Stimulated activated CD4-positive, alpha-beta T cell treated with anti-CD3 and anti-CD28 coated beads, Interleukin-4, amount 100 ng/mL, for 4 hours (primary cell): ENCODE measurements at places on chromosomes 6 and 20.

GRCh38 chr20:48558906-48559305, 268.9 kb downstream of the PREX1 start:
- no peak for DNase-seq

DNA sequence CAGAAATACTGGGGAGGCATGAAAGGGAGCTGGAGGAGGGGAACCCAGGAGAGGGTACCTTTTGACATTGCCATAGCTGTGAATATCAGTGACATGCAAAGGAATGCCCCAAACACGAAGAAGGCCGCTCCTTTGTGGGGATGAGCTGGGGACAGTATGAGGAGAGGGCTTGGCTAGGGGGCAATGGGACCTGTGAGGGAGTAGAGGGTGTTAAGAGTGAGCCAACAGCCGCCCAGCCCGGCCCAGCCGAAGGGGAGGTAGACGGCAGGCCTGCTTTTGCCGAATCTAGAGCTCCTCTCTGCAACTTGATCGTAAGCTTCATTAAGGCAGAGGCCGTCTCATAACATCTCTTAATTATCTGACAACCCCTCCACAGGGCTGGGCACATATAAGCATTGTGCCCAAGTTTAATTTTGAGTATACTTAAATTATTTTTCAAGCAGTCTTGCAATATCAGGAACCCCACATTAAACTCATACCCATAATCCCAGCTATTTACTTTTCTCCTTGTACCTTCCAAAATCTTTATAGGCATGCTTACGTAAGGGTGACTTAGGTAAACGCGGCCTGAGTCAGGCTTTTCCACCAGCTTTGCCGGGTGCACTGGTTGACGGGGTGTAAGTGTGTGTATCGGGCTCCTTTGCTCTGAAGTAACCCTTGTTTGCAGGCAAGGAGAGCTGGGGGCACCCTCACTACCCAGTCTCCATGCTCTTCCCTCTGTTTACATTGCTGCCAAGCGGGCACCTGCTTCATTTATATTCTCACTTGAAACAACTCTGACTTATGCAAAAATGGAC, 24.9 kb upstream of the VEGFA start:
- no peak for DNase-seq

DNA sequence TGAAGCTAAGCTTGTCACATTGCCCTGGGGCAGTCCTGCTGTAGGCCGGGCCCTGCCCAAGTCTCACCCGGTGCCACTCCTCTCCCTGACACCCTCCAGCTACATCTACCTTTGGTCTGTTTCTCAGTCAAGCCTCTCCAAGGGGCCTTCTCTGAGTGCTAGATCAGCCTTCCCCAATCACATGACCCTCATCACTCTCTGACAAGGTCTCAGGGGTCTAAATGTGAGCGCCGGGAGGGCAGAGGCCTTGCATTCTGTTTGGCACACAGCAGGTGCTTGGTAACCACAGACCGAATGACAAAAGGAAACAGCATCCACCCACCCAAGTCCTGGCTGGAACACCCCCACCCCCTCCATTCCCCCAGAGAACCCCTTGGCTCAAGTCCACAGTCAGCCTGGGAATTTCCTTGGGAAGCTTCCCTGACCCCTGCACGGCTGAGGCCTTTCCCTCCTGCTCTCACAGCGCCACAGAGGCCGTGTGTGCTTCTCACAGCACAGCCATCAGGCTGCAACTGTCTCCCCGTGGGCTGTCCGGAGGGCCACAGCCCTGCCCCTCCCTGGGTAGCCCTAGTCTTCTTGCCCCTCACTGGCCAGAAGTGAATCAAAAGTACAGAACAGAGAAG, 32.9 kb downstream of the PKIG start:
- DNase-seq: no peak

DNA sequence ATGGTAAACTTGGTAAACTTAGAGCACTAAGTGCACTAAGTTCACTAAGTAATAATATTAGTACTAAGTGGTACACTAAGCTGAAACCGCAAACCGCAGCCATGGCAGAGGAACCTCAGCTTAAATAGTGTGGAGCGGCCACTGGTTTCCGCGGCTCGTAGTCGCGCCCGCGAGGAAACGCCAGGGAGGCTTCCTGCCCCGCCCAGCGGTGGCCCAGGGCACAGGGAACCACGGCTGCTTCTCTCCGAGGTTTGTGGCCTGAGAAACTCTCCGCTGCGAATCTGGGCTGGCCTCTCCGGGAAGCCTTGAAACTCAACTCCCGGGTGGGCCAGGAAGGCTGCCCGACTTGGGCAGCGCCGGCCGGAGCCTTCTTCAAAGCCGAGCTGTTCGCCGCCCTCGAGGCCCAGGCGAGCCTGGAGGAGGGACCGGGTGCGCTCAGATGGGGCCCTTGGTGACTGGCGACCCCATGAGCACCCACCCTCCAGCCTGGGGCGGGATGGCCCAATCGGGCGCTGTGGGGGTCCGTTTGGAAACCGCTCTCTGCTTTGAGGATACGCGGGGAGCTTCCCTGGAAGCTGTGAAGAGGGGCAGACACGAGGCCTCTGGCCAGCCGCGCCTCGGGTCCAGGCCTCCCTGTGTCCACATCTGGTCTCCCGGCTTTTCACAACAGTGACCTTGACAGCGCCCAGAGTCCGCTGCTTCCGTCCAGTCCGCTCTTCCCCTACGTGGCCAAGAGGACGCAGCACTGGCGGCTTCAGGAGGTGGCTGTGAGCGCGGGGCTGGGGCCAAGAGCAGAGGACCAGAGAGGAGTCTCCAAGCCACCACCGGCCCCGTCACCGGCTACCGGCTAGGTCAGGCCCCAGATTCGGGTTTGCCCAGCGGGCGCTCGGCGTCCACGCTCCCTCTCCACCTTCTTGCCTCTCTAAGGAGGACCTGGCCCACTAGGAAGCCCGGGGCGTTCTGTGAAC, 25.4 kb upstream of the HLA-E start:
- DNase-seq: peak; percentile 45

- no peak for DNase-seq
Observed at GRCh38 chr6:35068206-35068605, 72.9 kb downstream of the TCP11 start.

DNA sequence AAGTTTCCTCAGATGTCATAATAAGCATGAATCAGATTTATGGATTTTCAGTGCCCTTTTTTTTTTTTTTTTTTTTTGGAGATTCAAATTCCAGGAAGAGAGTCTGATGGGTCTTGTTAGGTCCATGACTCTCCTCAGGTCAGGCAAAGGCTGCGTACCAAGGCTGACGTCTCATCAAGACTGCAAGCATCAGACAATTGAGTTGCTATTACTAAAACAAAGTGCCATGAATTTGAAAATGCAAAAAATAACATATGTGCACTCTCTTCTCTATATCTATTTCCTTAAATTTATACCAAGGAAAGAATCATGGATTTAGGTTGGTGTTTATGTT, 134.7 kb downstream of the FAM83B start:
- no peak for DNase-seq

DNA sequence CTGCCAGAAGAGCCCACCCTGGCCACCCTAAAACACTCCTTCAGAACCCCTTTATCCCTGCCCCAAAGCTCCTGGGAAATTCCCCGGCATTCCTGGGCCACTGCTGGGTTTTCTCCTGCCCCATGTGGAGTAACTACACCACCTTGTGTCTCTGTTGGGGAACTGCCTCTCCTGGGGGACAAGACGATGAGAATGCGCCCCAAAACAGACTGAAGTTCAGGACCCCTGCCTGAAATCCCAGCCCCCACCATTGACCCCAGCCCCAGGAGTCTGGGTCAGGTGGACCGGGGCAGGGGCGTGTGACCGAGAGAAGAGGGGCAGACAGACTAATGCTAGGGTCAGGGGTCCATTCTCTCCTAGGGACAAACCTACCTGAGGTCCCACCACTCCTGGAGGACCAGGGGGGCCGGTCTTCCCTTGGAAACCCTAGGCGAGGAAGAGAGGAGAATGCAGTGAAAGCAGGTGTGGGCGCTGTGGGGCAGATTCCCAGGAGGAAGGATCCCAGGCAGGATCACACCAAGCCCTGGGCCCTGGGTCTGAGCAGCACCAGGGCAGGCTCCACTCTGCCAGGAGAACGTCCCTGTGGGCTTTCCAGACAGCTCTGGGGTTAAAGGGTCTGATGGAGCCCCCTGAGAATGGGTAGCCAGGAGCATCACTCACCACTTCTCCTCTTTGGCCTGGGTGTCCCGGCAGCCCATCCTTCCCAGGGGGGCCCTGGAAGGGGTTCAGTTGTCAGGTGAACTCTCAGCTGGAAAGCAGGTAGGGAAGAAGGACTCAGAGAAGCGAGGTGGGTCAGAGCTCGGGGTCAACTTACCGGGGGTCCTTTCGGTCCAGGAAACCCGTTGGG, 19.4 kb downstream of the COL11A2 start:
- DNase-seq: no peak

DNA sequence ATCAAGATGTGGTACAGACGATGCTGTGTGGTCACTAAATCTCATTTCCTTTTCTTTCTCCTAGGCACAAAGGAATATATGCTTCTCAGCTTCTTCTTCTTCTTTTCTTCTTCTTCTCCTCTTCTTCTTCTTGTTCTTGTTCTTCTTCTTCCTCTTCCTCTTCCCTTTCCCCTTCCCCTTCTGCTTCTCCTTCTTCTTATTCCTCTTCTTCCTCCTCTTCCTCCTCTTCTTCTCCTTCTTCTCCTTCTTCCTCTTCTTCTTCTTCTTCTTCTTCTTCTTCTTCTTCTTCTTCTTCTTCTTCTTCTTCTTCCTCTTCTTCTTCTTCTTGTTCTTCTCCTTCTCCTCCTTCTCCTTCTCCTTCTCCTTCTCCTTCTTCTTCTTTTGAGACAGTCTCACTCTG, 190.4 kb upstream of the DTNBP1 start:
- no peak for DNase-seq

GRCh38 chr6:159761129-159761872, 544 bp upstream of the ACAT2 start:
- peak; percentile 19 for DNase-seq

- no peak for DNase-seq
Observed at GRCh38 chr6:119340796-119341487, 8.6 kb downstream of the MAN1A1 start.

GRCh38 chr6:21586740-21587178, 6.8 kb upstream of the SOX4 start:
- no peak for DNase-seq

GRCh38 chr6:75735491-75736186, 13.4 kb upstream of the MYO6 start:
- no peak for DNase-seq

- DNase-seq: no peak
Observed at GRCh38 chr6:156254240-156254639, 522.9 kb upstream of the ARID1B start.

- DNase-seq: peak; percentile 3
Observed at GRCh38 chr6:17015551-17016381, 86.1 kb upstream of the STMND1 start.

DNA sequence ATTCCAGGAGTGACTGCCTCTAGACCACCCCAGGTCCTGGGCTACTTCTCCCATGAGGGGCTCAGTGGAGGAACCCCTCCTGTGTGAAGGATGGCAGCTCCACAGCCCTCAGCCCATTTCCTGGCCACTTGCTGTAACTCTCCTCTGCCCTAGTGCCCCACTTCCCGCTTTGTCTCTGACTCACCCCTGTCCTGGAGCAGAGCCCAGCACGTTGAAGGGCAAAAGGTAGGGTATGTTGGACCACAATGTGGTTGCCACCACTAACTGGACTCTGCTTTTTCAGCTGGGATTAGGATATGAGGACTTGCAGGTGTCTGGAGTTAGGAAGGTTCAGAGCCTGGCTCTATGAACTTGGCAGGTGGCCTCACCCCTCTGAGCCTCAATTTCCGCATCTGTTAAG, 2.4 kb downstream of the MYBL2 start:
- no peak for DNase-seq

GRCh38 chr6:163661272-163661671, 246.8 kb downstream of the QKI start:
- no peak for DNase-seq

GRCh38 chr20:31713312-31714273, 9.1 kb downstream of the BCL2L1 start:
- DNase-seq: no peak

DNA sequence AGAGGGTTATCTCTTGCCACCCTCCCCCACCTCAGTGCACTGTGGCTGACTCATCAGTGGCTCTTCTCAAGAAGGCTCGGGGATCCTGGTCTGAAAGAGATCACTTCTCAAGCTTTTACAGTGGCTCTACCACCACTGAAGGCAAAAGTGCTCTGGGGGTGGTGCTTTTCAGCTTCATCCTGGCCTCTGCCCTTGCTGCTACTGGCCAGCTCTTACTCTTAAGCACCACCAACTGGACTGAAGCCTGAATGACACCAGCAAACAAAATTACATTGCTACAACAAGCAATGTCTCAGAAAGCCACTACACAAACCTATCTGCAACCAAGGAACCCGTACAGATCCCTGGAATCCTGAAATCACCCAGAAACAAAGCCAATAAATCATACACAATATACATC, 402.1 kb downstream of the EPHA7 start:
- no peak for DNase-seq

DNA sequence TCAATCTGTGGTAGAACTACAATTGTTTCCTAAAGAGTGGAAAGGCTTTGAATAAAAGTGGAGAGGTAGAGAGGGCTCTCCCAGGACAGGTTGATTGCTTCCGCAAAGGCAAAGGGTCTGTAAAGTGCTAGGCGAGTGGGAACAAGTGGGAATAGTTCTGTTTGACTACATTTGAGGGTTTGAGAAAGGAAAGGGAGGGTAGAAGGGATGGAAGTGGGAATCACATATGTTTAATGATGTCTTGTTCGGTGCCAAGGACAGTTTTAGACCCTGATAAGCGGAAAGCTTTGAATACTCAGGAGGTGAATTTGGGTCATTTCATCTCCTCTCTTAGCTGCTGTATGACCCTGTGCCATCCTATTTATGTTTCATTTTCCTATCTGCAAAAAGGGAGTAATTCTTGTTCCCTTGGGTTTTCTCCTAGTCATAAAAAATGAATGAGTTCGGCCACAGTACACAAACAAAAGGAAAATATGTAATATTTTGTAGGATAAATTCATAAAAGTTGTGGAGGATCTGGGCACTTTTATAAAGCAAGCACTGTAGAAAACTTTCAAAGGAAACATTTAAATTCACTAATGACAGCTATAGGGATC, 1.7 kb upstream of the PIM1 start:
- no peak for DNase-seq

- no peak for DNase-seq
Observed at GRCh38 chr6:104711371-104711770, 148.3 kb downstream of the HACE1 start.

- no peak for DNase-seq
Observed at GRCh38 chr6:29726001-29726400, 2.8 kb downstream of the HLA-F start.

DNA sequence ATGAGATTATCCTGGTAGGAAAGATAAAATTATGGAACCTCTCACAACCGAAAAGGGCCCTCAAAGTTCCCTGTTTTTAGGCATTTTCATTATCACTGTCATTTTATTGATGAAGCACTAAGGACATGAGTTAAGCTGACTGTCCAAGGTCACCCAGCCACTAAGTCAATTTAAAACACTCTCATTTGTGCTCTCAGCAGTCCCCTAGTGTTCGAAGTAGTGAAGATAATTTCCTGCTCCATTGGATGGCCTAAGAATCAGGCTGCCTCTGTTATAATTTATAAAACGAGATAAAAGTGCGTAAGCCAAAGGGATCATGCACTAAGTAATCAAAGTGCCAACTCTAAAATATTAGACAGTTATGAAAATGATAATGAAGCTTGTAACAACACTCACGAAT, 169.1 kb downstream of the KIF16B start:
- DNase-seq: no peak
